Panc1 (cell line): ENCODE measurements at places on chromosomes 2 and 18.

- no peak for DNase-seq
These were observed 41.6 kb downstream of the LRRC30 start for GRCh38 chr18:7272311-7273049.

DNA sequence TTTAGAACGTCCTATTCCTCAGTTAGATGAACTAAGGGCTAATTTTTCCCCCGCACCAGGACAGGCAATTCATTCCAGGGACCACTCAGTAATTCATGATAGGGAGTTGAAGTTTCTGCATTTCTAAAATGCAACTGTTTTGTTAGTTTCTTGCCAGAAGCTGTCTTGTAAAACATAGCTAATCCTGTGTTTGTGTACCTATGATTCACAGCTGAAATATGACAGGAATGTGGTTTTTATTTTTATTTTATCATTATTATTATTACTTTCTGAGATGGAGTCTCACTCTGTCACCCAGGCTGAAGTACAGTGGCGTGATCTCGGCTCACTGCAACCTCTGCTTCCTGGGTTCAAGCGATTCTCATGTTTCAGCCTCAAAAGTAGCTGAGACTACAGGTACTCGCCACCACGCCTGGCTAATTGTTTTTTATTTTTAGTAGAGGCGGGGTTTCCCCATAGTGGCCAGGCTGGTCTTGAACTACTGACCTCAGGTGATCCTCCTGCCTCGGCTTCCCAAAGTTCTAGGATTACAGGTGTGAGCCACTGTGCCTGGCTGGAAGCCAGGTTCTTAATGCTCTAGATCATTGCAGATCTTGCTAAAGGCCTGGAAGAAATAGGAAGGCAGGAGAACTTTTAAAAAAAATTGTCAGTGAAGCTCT, 154.8 kb upstream of the FHL2 start:
- no peak for DNase-seq

GRCh38 chr18:70135604-70136003, 69.9 kb downstream of the RTTN start:
- DNase-seq, result no peak

DNA sequence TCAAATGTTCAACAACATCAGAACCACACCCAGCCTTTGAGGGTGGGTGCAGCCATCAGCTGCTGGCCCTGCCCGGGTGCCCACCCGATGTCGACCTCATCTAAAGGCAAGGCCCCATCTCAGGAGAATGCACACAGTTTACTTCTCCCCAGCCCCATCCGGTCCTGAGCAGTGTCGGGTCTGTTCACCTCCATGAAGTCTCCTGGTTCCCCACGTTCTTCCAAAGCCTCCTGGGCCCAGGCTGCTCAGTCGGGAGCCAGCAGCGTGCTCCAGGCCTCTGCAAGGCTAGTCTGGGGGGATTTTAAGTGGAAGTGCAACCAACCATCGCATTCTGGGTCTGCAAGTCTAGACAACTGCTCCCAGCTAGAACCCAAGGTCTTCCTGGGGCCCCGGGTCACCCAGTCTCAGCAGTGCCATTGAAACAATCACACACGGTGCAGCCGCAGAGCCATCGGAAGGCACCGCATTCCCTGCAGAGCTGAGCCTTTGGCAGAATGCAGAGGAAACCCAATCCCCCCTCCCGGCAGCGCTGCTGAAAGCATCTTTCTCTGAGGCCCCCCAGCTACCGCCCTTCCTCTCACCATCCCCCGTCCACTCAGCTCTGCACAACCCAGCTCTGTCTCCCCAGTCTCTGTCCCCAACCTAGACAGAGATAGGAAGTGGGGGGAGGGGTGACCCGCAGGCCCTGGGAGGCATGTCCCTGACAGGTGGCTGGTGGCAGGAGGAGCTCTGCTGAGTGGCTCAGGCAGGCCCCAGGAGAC, 8.5 kb downstream of the ESPNL start:
- no peak for DNase-seq

- DNase-seq, result no peak
These were observed 230.0 kb upstream of the CXCR4 start for GRCh38 chr2:136347981-136348380.

DNA sequence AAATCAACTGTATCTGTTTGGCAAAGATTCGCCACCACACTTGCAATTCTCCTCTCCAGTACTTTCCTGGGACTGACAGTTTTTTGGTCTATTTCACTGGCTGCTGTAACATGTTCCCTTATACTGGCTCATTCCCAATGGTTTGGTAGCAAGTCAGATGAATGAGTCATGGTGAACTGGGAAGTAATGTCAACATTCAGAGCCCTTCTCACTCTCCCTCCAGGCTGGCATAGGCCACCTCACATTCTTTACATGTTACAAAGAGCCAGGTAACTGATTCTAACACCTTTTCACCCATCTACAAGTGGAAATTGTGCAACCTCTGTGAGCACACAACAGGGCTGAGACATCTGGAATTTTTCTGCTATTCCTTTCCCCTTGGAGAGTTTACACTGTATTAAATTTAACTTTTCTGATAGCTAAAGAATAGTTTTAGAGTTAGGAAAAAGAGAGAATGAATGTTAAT, 111.3 kb upstream of the TLK1 start:
- DNase-seq, result peak; percentile 85

- no peak for DNase-seq
These were observed 104.2 kb downstream of the SH3BP4 start for GRCh38 chr2:235055891-235056516.

DNA sequence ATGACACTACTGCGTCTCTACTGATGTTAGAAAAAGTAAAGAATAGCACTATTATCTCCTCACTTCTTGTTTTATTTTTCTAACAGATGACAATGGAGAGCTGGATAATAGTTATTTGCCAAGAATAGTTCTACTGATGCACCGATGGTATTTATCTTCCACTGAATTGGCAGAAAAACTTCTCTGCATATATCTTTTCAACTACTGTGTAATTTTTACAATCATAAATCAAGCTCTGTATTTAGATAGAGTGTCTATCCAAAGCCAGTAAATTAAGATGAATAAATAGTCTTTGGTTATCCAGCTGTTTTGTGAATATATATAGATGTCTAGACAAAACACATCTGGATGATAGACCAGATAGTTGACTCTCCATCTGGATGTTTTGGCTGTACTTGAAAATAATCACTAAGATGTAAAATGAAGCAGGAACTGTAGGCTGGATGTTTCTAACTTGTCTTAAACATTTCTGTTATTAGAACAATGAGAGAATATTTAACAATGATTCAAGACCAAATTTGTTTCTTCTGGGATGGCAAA, 40.1 kb downstream of the RASGRP3 start:
- DNase-seq, result no peak

DNA sequence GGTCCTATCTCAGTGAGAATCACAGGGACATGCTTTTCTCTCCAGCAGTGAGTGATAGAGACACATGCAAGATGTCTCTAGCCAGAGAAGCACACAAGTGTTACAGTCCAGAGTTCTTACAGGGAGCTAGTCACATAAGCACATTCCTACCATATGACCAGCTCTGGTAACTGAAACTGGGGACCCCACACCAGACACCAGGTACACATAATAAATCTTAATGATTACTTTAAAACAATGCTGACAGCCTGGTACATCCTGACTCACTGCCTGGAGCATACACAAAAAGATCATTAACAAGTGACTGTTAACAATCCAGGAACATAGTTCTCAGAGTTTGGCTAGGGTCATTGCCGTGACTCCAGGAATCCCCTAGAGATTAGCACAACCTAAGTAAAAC, 53.6 kb downstream of the GALNT1 start:
- DNase-seq, result no peak

DNA sequence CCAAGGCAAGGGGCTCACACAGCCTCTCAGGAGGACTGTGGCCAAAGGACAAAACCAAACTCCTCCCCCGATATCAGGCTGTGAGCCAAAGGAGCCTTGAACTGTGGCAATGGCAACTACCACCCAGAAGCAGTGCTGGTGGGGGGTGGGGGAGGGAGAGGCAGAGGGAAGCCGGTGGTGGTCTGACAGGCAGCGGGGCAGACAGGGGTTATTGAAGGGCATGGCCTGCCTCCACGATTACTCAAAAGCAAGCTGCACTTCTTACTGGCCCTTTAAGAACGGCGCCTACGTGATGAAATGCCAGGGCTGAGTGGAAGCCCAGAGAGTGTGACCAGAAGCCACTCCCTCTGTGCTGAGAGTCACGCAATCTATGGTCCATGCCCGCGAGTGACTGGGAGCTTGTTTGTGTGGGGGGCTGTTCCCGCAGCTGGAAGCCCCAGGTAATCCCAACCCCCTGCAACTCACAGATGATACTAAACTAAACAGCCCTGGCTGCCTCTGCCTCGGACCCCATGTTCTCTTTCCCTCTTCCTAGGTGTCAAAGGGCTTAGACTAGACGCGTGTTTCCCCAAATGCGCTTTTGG, 128.2 kb upstream of the CXCR4 start:
- no peak for DNase-seq

- no peak for DNase-seq
These were observed 33.6 kb upstream of the ROCK2 start for GRCh38 chr2:11377928-11378545.

GRCh38 chr2:149652926-149653325, 65.4 kb upstream of the MMADHC start:
- DNase-seq, result no peak

DNA sequence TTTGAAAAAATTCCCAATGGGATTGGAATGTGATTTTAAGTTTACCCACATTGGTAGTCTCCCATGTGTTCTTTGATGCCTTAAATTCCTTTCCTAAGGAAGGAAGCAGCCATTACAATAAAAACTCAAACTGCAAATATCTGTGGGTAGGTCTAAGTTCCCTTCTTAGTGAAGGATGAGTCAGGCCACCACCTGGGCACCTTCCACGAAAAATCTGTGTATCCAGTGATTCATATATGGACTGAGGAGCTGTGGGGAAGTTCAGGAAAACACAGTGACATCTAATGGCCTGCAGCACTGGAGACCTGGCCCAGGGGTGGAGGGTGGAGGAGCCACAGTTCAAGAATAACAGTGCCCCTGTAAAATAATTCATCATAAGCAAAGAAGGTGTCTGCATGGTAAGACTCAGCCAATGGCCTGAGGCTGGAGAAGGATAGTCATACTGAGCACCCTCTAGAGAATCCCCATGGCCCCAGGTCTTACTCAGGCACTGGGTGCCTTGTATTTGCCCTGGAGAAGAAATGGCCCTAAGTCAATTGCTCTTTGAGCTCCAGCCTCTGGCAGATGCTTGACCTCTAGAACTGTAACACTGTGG, 248.6 kb downstream of the SP3 start:
- no peak for DNase-seq

- DNase-seq, result no peak
These were observed 184.8 kb upstream of the VWC2L start for GRCh38 chr2:214226061-214226460.

DNA sequence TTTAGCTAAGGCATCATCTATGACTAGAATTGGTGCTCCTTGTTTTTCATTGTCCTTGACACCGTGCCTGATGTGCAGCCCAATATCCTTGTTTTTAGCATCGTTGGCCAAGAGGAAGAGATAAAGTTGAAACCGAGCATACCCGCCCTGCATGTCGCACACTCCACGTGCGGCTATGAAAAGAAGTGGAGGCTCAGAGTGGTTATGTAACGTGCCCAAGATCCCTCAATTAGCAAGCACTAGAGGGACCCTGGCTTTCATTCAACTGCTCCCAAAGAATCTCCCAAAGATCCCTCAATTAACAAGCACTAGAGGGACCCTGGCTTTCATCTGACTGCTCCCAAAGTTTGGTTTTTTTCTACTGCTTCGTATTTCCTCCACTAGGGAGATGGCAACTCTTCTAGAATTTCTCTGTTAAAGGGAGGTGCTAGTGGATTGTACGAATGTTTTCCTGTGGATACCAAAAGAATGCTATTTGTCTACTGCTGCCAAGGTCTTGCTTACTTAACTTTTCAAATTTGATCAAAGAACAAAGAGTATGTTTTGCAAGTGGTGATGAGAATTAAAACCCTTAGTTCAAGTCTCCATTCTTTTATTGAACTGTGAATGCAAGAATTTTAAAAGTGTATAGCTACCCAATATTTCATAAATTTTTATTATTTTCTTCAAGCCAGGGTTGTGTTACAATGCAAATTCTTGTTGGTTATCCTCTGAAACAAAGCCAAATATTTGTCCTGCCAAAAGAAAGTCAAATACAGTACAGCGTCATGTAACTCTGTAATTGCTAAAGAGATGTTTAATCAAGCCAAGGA, 92.1 kb downstream of the AOX1 start:
- DNase-seq, result no peak

- no peak for DNase-seq
These were observed 114.4 kb upstream of the CHRNA1 start for GRCh38 chr2:174878537-174879147.

- no peak for DNase-seq
These were observed 39.7 kb downstream of the HS6ST1 start for GRCh38 chr2:128279009-128279408.

DNA sequence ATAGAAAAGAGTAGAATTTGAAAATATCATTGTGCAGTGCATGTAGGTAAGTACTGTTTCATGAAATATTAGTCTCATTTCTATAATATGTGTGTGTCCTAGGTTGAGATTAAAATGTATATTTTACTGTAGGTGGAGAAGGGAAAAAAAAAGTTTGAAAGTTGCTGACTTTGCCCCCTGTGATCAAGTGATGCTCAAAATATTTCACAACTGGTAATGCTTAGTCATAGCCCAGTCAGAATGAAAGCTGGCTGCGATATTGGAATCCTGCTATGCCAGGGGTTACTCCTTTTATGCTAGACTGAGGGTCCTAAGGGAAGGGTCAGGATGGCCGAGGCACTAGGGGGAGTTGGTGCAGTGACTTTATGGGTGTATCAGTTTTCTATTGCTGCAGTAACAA, 19.5 kb upstream of the CFAP36 start:
- no peak for DNase-seq

DNA sequence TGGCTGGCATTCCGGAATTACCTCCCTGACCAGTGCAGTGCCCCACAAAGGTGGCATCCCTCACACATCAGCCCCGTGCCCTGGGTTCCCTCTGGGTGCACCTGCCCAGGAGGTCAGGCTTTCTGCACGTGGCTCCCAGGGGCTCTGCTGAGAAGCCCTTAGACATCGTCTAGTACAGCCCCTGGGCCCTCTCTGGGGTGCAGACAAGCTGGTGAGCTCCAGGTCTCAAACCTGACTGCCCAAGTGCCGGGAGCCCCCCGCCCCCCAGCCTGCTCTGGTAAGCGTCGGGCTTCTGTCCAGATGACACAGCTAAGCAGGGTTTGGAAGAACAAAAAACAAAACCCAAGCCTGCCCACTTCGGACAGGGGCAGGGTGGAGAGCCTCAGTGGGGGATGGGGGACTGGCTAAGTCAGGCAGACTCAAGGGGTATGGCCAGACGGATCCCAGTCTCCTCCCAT, 20.2 kb downstream of the TWIST2 start:
- no peak for DNase-seq

GRCh38 chr2:178962805-178963433, 87.0 kb downstream of the CCDC141 start:
- DNase-seq, result no peak

- no peak for DNase-seq
These were observed 144.2 kb downstream of the TCF4 start for GRCh38 chr18:55443776-55444175.

- DNase-seq, result no peak
These were observed 56.8 kb upstream of the TTN start for GRCh38 chr2:178863856-178864620.

DNA sequence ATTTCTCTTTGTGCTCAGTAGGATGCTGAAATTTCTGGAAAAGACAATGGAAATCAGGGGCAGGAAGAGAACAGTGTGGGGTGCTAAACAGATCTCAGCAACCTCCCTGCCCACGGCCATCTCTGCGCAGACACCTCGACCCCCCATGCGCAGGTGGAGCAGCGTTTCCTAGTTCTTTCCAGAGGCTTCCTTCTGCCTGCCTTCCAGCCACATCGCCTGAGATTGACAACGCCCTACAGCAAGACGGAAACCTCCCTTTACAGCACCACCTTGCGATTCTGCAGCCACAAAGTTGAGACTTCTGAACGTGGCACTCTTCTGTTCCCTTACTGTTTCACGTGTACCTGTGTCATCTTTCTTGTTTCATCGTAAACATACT, 31.4 kb upstream of the CASP8 start:
- no peak for DNase-seq
